ENCODE measurements at places on chromosomes 12 and 14.

GRCh38 chr14:62854951-62855350, 190.3 kb downstream of the KCNH5 start:
- no peak for DNase-seq

- no peak for DNase-seq
These were observed 10.7 kb downstream of the TEDC1 start for GRCh38 chr14:105501504-105502291.

GRCh38 chr12:58564721-58565120, 355.6 kb downstream of the LRIG3 start:
- DNase-seq: no peak

DNA sequence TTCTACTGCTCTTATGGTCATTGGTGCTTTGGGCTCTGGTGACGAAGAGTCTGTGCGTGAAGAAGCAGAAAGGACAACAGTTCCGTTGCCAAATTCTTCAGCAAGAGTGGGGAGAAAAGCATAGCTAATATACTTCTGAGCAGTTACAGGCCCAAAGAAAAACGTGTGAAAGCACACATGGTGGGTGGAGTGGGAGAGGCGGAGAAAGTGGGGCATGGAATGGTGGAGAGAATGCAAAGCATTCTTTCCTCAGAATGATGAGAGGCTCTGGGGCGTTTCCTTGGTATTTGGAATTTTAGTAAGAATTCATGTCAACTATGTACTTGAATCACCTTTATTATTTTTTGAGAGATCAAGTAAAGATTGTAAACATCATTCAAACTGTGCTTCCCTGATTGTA, 396.1 kb downstream of the NAV3 start:
- DNase-seq: no peak

DNA sequence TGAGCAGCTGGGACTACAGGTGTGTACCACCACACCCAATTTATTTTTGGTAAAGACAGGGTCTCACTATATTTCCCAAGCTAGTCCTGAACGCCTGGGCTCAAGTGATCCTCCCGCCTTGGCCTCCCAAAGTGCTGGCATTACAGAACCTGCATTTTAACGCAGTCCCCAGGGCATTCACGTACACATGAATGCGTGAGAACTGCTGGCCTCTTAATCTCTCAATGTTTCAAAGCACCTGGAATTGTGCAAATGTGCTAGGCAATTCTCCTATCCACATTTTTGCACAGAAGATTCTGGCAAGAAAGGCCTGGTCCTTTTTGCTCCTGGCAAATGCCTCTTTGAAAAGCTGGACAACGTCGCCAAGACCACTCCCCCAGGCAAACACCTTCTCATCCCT, 35.2 kb downstream of the TESC start:
- DNase-seq: no peak

DNA sequence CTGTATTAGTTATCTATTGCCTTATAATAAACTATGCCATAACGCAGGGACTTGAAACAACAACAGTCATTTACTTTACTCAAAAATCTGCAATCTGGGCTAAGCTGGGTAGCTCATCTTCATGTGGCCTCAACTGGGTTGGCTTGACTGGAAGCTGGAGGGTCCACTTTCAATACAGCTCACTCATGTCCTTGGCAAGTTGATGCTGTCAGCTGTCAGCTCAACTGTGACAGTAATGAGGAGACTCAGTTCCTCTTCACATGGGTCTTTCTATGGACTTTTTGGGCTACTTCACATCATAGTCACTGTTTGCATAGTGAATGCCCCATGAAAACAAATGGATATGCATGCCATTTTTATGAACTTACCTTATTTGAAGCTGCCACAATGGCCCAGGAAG, 33.6 kb upstream of the STRAP start:
- no peak for DNase-seq

DNA sequence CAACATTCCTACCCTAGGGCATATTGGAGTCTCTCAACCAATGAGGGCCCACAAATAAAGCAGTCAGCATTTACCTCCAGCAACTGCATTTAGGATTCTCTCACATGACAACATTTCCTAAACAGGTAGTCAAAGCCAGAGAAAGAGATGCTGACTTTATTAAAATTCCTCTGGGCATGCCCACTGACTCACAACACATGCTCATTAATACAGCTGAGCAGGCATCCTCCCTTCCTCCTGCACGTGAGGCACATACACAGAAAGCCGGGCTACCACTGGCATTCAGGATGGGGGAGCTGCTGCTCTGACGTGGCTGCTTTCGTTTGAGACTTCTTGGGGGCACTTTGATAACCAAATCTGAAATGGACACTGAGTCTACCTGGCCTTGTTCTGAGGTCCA, 174.1 kb downstream of the NRXN3 start:
- no peak for DNase-seq

DNA sequence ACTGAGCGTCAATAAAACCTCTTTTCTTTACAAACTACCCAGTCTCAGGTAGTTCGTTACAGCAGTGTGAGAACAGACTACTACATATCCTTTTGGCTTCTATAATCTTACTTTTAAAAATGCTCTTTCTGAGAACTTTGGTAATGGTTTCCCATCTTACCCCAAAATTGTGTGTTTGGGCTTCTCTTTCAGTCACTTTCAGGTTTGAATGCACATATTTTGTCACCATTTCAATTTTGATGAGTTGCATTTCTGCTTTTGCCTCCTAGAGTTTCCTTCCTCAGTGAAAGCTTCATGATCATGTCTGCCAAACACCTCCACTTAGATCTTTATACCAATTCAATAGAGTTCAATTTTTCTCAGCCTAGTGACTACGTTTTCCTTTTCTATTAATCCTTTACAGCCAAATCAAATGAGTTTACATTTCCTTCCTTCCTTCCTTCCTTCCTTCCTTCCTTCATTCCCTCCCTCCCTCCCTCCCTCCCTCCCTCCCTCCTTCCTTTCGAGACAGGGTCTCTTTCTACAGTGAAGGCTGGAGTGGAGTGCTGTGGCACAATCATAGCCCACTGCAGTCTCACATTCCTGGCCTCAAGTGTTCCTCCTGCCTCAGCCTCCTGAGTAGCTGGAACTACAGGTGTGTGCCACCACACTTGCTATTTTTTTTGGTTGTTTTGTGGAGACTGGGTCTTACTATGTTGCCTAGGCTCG, 124.9 kb downstream of the BCAT1 start:
- DNase-seq: no peak

DNA sequence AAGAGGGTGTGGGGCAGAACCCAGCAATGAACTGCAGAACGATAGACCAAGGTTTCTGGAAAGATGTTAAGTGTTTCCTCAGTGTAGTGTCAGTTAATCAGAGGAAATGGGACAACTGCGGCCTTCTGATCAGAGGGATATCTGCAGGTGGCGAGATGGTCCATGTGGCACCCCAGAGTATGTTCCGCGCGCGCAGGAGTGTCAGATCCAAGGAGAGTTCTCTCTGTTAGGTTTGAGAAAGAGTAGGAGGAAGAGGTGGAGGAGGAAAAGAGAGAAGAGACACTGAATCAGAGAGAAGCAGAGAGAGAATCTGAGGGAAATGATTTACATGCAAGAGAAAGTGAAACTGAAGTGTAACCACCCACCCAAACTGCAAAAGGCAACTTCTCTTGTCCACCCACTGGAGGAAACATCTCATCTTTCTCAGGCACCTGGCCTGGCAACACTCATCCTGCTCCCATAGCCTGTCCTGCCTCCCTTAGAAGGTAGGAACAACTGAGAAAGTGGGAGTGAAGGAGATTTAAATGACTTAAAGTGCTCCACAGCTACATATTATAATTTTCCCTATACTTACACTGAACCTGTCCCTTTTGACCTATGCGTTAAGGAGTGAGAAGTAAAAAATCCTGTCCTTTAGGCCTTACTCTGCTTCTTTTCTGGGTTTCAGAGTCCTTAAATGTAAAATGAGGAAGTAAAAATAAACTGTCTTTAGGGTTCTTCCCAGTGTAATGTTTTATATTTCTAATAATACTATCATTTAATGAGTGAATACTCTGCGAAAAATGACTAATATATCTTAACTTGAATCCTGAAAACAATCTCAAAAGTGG, 6.8 kb upstream of the TESPA1 start:
- DNase-seq: no peak

- DNase-seq: no peak
These were observed 8.5 kb downstream of the CFAP54 start for GRCh38 chr12:96497855-96498254.

DNA sequence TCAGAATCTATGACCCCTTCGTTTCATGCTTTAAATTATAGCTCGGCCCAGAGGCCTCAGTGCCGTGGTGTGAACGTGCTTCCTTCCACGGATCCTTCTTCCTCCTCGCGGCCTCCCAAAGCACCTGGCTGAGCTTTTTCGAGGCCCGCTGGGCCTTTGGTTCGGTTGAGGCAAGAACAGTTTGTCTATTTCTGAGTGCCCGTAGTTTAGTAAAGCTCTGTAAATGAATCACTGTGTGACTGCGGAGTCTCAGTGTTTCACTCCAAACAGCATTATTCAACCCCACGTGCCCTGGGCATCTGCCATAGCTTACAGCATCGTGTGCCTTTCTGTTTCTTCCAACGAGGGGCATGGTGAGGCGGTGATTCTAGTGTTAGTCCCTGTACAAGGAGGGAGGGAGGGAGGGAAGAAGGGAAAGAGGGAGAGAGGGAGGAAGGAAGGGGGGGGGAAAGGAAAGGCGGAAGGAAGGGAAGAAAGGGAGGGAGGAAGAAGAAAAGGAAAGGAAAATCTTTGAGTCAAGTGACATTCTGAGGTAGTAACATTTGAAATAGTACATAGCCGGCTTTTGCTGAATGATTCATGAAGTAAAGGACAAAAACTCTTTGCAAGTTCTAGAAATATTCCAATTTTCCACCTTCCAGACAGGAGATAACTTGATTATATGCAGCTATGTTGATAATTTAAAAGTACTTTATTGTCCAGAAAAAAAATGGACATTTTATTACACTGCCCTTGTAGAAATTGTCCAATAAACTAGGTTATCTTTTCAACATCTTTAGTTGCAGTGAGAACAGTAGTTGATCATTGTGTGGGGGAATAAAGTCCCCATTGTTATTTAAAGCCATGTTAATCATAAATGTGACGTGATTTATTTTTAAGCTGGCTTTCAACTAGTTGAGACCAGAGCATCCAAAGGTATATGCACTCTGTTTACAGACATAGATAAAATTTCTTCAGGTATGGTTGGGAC, 1.2 kb upstream of the TRIM9 start:
- peak; percentile 68 for DNase-seq

- DNase-seq: no peak
These were observed 13.3 kb upstream of the FBXW8 start for GRCh38 chr12:116897476-116897875.

DNA sequence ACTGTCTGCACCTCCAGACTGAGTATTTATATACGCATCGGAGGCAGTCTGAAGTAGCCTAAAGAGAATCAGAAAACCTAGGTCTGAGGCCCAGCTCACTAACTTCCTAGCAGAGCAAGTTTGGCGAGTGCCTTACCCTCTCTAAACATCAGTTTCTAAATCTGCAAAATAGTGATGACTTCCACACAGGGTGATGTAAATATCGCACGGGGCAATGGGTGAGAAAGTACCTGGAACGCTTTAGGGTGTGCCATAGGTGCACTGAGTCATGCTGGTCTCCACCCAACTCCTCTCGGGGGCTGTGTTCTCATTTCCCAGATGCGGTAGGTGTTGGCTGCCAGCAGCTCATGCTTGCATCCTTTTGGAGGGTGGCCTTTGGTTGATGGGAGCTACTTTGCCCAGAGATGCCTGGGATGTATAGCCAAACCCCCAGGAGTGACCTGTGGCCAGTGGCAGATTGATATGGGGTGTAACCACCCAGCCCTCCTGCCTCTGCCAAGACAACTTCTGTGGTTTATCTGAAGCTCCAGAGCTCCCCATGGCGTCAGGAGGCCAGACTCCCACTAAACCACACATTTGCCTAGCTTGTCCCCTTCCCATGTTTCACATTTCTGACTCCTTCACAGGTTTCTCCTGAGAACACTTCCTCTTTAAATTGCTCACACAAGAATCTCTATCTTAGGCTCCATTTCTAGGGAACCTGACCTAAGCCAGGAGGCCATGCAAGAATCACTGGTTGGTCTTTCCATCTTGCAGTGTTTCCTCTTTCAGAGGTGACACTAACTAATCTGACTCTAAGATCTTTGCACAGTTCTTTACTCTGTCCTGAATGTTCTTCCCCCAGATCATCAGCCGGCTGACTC, 62.0 kb upstream of the TUNAR start:
- DNase-seq: no peak

GRCh38 chr12:55051197-55051947, 31.6 kb downstream of the NEUROD4 start:
- peak; percentile 40 for DNase-seq

GRCh38 chr12:113133036-113133435, 2.5 kb downstream of the RASAL1 start:
- no peak for DNase-seq

DNA sequence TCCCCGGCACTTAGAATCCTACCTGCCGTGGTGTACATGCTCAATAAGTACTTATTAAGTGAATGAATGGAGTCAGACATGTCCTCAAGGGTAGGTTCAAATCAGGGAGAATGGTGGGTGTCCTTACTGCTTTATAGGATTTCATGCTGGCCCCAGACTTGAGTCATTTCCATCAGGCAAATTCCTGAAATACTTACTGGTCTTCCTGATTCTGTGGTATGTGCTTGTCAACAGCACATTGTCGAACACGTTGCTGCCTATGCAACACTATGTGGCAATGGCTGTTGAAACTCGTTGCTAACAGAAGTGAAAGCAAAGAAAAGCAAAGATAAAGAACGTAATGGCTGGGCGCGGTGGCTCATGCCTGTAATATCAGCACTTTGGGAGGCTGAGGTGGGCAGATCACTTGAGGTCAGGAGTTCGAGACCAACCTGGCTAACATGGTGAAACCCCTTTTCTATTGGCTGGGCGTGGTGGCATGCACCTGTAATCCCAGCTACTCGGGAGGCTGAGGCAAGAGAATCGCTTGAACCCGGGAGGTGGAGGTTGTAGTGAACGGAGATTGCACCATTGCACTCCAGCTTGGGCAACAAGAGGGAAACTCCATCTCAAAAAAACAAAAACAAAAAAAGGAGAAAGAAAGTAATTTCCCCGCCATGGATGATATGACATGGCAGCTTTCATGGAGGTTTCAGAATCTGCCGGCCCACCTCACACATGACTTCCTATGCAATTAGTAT, 214.9 kb downstream of the ZFP36L1 start:
- no peak for DNase-seq

DNA sequence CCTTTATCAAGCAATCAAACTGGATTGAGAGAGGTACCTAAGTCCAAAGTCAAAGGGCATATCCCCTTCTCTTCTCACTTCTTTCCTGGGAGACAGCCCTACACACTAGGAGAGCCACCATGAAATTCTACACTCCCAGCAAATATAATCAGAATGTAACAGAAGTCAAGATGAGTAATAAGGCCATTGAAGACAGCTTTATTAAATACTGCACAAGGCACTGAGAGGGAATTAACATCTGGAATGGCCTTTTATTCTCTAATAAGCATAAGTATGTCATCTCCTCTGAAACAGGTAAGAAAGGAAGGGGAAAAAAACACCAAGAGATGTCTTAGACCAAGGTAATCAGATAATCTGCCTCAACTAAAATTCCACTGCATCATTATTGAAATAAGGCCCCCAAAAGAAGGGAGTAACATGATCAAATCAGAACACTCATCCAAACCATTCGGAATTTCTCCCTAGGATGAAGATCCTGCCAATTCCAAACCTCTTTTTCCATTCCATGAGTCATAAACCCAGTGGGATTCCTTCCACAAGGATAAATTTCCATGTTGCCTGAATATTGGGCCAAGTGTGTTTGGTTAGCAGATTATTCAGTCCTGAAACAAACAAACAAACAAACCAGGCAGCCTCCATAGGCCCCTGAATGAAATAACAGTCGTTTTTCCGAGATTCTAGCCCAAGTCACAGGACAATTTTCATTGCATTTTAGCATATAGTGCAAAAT, 19.9 kb downstream of the SLC35F4 start:
- no peak for DNase-seq

- DNase-seq: peak; percentile 64
These were observed 140.5 kb downstream of the AKAP6 start for GRCh38 chr14:32469388-32470160.

GRCh38 chr12:68483592-68484383, 126.9 kb upstream of the RAP1B start:
- no peak for DNase-seq

Data from NCI-H524 (cell line).